ENCODE measurements at places on chromosomes 12 and 14.
A peak's percentile ranks its signal among the peaks of the same experiment; 100 is the strongest.

GRCh38 chr14:64525354-64525753 is 15.2 kb upstream of the HSPA2 start:
- DNase-seq, result no peak

GRCh38 chr12:131213896-131214442 is 260.3 kb downstream of the ADGRD1 start:
- DNase-seq, result no peak

GRCh38 chr12:121536054-121536898 is 44.5 kb downstream of the KDM2B start:
- peak; percentile 95 for DNase-seq

DNA sequence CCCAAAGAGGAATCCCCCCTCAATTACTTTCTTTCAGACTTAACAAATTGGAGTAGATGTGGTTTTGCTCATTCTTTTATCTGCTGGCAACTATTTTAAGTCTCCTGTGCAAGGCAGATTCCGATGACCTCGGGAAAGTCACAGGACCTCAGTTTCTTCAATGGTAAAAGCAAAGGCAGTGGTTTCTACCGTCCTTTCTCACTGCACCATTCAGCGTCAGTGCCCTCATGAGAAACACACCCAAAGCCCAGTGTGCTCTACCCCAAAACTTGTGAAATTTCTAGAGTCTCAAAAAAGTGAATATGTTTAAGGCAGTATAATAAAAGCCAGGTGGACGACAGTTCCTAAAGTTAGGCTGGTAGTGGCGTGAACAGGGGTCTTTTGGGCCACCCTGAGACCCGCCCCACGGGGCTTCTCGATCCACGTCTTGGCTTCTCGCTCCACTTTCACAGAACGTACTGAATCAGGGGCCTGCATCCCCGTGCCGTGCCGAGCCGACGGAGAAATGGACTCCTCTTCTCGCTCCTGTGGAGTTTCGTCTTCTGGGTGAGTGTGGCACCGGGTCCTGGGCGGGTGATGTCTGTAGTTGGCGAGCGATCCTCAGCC is 1.3 kb upstream of the ARHGAP5 start:
- DNase-seq, result no peak

- DNase-seq, result no peak
These were observed 345.8 kb upstream of the CCDC196 start for GRCh38 chr14:66140213-66140918.

DNA sequence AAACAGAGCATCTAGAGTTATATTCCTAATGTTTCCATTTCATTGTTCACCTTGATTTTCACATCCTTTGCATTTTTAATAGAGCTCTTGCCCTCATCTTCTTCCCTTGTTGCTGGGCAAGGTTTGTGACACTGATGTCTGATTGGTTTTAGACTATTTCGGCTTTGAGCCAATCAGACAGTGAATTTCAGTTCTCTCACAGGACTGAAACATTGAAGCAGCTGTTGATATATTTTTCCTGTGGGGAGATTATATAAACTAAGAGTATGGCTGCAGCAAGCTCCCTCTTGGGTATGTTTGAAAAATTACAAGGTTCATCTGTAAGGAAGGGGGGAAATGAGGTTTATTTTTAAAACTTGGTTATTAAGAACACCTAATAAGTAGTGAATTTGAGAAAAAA is 51.2 kb downstream of the ATF7IP start:
- DNase-seq, result peak; percentile 50

DNA sequence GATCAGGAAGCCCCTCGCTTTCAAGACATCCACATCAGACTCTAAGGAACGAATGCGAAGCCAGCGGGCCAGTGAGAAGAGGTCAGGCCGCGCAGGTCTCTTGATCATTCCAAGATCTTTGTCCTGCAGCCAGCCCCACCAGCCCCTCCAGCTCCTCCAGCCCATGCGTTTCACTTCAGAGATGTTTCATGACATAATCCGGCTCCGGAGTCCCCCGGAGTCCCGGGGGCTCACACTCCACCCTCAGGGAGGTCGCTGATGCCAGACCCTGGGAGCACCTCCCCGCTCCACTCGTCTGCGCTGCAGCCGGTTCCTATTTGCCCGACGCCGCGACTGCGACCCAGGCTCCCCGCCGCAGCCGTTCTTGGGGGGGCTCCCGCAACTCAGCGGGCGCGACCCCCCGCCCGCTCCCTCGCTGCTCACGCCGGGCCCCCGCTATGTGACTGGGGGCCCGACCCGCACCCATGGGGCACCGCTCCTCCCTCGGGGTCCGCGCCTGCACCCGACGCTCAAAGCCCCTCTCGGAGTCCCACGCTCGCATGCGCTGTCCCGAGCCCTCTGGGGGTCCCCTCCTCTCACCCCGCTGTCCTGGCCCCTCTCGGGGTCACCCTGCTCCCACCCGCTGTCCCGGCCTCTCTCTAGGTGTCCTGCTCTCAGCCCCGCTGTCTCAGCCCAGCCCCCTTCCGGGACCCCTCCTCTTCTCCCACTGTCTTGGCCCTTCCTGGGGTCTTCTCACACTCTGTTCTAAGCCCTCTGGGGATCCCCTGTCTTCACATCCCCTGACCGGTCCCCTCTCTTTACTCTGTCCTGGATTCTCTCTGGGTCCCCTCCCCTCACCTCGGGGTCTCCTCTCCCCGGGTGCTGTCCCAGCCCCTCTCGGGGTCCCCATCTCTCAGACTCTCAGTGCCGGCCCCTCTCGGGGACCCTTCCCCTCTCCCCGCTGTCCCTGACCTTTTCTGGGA is 1.1 kb downstream of the TAOK3 start:
- DNase-seq, result peak; percentile 76

Measured in ecto neural progenitor cell (in vitro differentiated cells).